Glutamatergic neuron (in vitro differentiated cells): ENCODE measurements at places on chromosomes 1 and 21. TPM values are rescaled to one million over a fixed set of nuclear protein-coding genes. Genes with fewer than 3 reads are reported as not detected.

DIO1 gene
- not detected for total RNA-seq

ZBTB8B gene
- 0.44 TPM for total RNA-seq

LCE1F gene
- total RNA-seq: not detected

GRCh38 chr21:14522736-14523135, 23.4 kb downstream of the SAMSN1 start:
- no peak overlapping the region for H3K4me3 ChIP-seq
- no peaks in the 10 kb centered on the region for H3K27me3 ChIP-seq
- no peaks in the 10 kb centered on the region for H3K36me3 ChIP-seq
- H3K27ac ChIP-seq: no peak overlapping the region
- no peak for DNase-seq

- H3K4me3 ChIP-seq: no peak overlapping the region
- H3K27ac ChIP-seq: no peak overlapping the region
- H3K27me3 ChIP-seq: no peaks in the 10 kb centered on the region
- DNase-seq: no peak
- H3K36me3 ChIP-seq: peaks cover 5% of the 10 kb centered on the region
- peaks cover 12% of the 10 kb centered on the region for H3K4me1 ChIP-seq
Observed at GRCh38 chr1:74712881-74713280, 20.0 kb downstream of the CRYZ start.

DNA sequence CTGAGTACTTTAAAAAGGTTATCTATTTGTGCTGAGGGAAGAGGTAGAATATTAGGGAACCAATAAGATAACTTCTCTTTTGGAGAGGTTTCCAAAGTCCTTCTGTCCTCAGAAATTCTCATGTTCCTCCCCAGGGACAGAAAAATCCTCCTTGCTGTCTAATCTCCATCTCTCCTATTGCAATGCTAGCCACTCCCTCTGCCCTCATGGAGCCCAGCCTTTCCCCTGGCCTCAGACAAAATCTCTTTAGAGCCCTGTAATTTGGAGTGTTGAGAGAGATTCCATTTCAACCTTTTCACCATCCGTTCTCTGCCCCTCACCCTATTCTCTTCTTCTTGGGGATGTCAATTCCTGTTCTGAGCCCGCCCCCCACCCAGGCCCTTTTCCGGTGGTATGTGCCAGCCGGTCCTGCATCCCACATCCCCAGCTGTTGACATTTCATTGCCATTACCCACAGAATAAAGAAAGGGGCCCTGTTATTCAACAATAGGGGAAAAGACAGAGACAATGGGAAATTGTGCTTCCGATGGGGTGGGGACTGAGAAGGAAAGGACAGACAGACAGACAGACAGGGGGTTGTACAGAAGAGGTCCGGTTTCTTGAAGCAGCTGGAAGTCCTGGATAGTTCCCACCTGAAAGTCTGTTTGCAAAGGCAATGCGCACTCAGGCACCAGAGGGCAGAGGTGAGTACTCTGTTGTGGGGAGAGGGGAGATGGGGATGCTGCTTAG, at the start of gene HAPLN2:
Gene HAPLN2 (plus strand): TSS at position 563 of the 729 bp plus-strand sequence. CDS start 4,076 bp downstream, outside the sequence.
- H3K4me3 ChIP-seq: no peak within 1 kb of the TSS
- H3K36me3 ChIP-seq: no peaks in the 10 kb centered on the region
- H3K27me3 ChIP-seq: peaks cover 21% of the 10 kb centered on the region
- H3K4me1 ChIP-seq: peaks cover 10% of the 10 kb centered on the region
- peak; percentile 68 for DNase-seq

DNA sequence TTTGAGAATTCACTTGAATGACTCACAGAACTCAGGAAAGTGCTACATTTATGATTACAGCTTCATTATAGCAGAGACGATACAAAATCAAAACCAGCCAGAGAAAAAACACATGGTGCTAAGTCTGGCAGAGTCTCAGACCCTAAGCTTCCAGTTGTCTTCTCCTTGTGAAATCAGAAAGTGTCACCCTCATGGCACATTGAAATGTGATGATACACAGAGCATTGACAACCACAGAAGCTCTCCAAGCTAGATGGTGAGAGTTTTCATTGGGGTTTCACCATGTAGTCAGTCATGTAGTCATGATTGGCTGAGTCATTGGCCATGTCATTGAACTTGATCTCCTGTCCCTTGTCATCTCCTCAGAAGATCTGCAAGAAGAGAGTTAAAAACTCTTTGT, 526.6 kb downstream of the MRPL39 start:
- no peaks in the 10 kb centered on the region for H3K36me3 ChIP-seq
- no peak overlapping the region for H3K4me3 ChIP-seq
- H3K27ac ChIP-seq: no peak overlapping the region
- H3K4me1 ChIP-seq: peaks cover 5% of the 10 kb centered on the region

GRCh38 chr21:46151989-46152926, 3.1 kb downstream of the FTCD start:
- peaks cover 2% of the 10 kb centered on the region for H3K4me1 ChIP-seq
- peak overlapping the region; percentile 38 for H3K27ac ChIP-seq
- H3K27me3 ChIP-seq: peaks cover 4% of the 10 kb centered on the region
- DNase-seq: peak; percentile 19
- H3K36me3 ChIP-seq: no peaks in the 10 kb centered on the region

DNA sequence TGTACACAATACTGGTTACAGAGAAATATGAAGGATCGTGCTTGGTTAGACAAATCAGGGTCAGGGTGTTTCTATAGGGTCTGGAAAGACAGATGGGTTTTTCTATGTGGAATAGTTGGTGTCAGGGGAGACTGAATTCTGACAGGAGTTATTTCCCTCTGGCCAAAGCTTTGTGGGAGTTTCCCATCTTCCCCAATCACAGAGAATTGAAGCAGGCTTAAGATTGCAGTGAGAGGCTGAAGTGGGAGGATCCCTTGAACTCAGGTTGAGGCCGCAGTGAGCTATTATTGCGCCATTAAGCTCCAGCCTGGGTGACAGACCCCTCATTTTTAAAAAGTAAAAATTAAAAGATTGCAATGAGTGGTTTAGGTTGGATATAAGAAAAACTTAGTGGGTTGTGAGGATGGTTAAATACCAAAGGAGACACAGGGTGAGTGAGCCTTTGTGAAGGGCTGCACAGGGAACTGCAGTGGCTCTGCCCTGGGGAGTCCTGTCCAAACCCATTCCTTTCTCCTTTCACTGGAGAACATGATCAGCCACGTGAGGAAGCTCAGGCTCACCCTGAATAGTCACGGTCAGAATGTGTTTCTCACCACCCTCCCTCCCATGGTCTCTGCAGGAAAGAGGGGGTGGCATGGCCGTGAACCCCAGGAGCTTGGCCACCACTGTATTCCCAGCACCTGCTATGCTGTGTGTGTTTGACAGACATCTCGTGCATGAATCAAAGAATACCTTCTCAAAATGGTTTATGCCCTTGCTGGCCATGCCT, 101.2 kb downstream of the INTS7 start:
- H3K4me1 ChIP-seq: peaks cover 24% of the 10 kb centered on the region
- H3K36me3 ChIP-seq: no peaks in the 10 kb centered on the region
- peak overlapping the region; percentile 5 for H3K4me3 ChIP-seq
- DNase-seq: no peak

DNA sequence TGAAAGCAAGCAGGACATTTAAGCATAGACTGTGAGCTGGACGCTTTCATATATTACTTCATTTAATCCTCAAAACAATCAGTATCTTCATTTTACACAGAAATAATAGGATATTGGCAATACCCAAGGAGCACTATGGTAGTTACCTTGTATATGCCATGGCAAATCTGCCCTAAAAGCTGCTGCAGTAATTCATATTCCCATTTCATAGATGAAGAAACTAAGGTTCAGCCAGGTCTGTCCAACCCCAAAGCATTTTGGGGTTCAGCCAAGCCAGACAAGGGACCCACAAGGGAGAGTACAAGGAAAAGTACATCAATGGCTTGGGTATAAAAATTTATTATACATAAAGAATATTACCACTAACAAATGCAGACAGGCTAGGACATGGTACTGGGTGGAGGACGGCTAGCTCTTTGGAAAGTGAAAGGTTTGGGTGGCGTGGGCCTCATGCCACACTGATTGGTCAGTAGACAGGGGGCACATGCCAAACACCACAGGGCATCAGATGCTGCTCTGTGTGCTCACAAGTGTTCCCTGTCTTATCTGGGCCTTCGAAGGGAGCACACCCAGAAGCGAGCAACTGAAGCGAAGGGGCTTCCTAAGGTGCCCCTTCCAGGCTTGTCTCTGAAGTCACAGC, 23.9 kb upstream of the PTAFR start:
- no peak for DNase-seq
- no peak overlapping the region for H3K4me3 ChIP-seq
- H3K27ac ChIP-seq: peak overlapping the region; percentile 59
- H3K27me3 ChIP-seq: peaks cover 2% of the 10 kb centered on the region
- no peaks in the 10 kb centered on the region for H3K36me3 ChIP-seq

DNA sequence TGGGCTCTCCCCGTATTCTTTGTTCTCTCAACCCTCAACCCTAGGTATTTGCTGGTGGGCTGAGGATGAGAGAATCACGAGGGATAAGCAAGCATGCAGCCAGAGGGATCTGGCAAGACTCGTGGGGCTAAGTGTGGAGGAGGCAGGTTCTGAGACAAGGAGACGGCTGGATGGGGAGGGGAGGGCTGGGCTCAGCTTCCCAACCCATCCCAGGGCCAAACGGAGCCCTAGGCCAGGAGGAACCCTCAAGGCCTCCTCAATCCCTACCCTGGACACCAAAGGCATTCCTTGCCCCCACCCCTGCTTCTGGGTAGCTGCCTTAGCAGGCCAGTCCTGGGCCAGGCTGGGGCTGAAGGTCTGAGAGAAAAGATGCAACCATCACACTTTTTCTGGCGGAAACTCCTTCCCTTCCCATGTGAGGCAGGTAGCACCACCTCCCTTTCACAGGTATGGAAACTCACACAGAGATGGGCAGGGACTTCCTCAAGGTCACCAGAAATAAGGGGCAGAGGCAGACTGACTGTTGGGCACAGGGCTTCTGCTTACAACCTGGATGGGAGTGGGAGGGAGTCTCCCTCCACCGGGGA, 6.2 kb downstream of the MEF2D start:
- DNase-seq: no peak
- H3K36me3 ChIP-seq: no peaks in the 10 kb centered on the region
- H3K27me3 ChIP-seq: peaks cover 13% of the 10 kb centered on the region

DNA sequence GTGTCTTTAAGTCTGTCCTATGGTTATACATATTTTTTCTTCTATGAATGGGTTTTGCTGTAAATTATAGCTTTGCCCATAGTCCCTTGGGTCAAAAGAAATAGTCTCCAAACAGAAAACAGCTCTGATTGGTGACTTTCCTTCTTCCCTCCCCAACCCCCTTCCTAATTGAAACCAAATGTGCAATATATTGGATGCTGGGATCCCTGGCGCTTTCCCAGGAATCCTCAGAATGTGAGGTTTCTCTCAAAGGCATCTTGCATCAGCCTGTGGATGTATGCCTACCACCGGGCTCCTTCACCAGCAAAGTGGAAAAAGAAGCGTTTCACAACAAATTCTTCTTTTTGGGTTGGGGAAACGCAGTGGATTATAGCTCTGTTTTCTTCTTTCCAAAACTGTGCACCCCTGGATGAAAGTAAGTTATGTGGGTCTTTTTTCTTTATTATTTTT, at the start of gene DDR2:
Gene DDR2 (plus strand): TSS at position 248 of the 450 bp plus-strand sequence. CDS start 86,600 bp downstream, outside the sequence.
- peak within 1 kb of the TSS; percentile 25 for H3K4me3 ChIP-seq
- peaks cover 15% of the 10 kb centered on the region for H3K4me1 ChIP-seq
- H3K36me3 ChIP-seq: no peaks in the 10 kb centered on the region
- no peak for DNase-seq
- H3K27me3 ChIP-seq: no peaks in the 10 kb centered on the region

DNA sequence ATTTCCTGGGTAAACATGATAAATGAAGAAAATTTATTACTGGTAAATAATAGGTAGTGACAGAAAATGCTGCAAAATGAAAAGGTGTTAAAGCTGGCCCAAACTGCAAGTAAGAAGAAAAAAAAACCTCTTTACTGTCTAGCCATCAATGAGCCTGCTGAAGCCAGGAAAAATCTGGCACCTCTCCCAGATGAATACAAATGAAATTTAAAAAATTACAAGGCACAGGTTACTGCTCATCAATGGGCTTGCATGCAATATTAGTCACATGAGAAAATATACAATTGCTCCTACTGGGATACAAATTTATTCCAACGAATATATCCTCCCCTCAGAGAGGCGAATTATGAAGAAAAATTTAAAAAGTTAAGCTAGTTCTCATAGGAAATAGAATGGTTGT, 1422.5 kb downstream of the KCNT2 start:
- H3K4me3 ChIP-seq: no peak overlapping the region
- no peak overlapping the region for H3K27ac ChIP-seq
- H3K36me3 ChIP-seq: no peaks in the 10 kb centered on the region
- H3K27me3 ChIP-seq: no peaks in the 10 kb centered on the region
